Activated CD8-positive, alpha-beta T cell treated with anti-CD3 and anti-CD28 coated beads, Interleukin-2, amount 10 ng/mL, durations not matched to agents 7 days and 5 days (primary cell): ENCODE measurements at places on chromosomes 16 and 17. TPM values are rescaled to one million over a fixed set of nuclear protein-coding genes. Genes with fewer than 3 reads are reported as not detected.

- no peak for DNase-seq
These were observed 1406.0 kb upstream of the CDH8 start for GRCh38 chr16:63442246-63442645.

DNA sequence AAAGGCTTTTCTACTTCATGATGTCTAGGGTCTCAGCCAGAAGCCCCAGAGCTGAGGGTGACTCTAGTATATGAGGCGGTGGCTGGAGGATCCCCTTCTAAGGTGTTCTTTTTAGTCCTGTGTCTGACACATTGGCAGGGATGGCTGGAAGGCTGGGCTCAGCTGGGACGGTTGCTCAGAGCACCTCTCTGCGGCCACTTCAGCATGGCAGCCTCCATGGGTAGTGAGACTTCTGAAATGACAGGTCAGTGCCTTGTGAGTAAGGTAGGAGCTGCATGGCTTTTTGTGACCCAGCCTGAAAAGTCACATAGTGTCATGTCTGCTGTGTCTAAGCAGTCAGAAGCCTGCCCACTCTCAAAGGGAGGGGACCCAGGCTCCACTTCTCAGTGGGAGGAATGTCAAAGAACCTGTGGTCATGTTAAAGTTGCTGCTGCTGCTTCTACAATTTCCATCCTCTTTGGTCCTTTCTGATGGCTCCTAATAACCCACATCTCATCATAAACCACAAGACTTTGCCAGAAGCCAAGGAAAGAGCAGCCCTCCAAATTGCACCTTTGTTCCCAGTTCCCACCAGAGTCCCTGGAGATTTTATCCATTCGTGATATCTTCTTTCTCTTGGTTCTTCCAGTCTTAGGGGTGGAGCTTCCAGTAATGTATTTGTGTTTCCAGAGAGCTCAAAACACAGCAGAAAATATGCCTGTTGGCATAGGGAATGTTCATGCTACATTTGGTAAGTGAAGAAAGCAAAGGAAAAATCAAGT lies 15.4 kb upstream of the KCNG4 start:
- DNase-seq = no peak

DNA sequence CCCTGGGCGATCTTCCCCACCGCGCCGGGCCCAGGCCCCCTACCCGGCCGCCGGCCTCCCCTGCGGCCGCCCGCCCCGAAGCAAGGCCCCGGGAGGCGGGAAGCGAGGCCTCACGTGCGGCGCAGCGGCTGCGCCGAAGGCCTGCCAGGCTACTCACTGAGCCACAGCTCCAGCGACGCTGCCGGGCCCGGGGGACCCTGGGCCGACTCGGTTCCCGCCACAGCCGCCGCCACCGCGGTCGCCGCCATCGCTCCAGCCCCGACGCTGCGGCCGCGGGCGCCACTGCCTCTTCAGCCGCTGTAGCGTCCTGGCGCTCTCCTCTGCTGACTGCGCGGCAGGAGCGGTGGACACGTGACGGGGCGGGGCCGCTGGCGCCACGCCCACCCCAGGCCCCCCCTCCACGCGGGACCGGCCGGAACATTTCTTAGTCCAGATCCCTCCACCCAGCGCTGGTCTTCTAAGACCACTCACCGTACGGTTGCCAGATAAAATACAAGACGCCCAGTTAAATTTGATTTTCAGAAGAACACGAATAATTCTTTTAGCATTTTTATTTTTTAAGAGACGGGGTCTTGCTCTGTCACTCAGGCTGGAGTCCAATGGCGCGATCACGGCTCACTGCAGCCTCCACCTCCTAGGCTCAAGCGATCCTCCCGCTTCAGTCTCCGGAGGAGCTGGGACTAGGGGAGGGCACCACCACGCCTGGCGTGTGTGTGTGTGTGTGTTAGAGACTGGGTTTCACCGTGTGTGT lies at the start of gene GGA2:
GGA2 (minus strand) TSS at position 331 of the 751 bp plus-strand sequence; CDS start at position 248, 83 bp downstream.
- peak; percentile 83 for DNase-seq

DNA sequence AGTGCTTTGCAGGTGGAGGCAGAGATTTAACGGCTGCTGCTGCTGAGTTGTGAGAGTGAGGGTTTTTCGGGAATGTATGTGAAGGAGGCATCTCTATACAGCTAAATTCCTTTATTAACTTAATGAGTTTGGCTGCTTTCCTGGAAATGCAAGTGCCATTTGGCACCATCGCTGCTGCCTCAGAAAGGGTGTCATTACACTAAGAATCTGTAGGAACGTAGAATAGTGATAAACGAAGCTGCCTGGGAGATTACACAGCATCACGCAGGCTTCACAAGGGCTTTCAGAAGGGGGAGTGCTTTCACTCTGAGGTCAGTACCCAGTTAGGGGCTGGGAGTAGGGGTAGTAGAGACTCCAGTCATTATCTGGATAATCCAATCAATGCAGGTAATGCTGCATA lies 14.1 kb upstream of the NLRP1 start:
- no peak for DNase-seq

DNA sequence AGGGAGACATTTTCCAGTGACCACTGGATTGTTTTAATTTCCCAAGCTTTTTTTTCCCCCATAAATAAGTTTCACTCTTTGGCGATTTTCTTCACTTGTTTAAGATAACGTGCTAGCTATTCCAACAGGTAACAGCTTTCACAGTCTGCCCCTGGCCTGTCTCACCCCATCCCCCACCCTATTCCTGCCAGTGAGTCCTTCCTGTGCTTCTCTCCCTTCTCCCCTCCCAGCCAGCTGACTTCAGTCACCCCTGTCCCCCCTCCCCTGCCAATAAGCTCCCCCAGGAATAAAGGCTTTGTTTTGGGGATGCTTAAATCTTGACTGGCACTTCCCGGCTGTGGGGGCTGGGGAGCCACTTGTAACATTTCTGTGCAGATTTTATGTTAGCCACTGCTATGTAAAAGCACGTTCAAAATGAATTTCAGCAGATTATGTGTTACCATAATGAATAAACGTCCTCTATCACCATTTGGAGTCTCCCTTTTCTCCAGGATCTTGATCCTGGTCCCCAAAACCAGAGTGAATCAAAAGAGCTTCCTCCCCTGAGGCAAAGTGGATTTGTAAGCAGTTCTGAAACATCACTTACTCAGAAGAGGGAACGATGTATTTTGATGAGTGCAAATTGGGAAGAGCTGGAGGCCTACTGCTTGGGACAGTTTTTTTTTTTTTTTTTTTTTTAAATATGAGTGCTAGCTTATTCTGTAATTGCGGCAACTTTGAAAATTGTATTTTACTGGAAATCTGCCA lies 58.2 kb downstream of the IGF2BP1 start:
- DNase-seq = no peak

- DNase-seq = peak; percentile 72
These were observed 55.9 kb upstream of the PLCG2 start for GRCh38 chr16:81723098-81723723.

- no peak for DNase-seq
These were observed 378.9 kb downstream of the PMP22 start for GRCh38 chr17:14886200-14886739.

DNA sequence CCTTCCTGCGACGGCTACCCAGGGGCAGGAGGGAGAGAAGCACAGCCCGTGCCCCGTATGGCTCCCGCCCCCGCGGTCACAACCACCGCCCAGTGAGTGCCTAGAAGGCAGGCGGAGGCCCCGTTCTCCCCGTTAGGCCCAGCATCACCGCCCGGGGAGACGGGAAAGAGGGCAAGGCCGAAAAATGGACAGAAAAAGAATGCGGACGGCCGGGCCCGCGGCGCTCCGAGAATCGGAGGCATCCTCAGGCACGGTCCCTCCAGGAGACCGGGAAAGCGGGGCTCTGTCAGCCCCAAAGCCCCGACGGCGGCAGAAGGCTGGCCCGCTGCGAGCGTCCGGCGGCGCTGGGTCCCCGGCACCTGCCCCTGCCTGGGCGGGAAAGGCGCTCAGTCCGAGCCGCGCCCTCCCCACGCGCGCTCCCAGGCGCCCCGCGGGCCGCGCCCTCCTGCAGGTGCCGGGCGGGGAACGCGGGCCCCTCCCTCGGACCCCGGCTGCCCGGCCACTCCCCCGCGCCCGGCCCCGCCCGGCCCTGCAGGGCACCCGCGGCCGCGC lies 407 bp downstream of the MCRIP1 start:
- DNase-seq = peak; percentile 60

GRCh38 chr17:10120109-10120485 lies 78.3 kb downstream of the GAS7 start:
- DNase-seq = no peak

DNA sequence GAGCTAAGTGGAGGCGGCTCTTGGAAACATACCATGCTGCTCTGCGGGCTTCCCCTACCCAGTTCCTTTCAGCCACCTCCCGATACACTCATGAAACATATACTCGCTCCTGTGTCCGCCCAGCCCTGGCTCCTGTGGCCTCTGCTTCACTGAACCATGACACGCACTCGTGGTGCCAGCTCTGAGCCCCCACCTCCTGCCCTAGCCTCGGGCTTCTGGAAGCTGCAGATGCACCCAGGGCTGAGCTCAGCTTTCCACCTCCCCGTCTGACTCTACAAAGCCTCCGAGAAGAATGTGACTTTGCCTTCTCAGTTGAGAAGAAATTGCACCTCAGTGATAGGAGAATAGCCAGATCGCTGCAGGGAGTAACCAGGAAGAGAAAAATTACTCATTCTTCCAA lies 11.0 kb downstream of the CALB2 start:
- no peak for DNase-seq

Gene C16orf54
- 64.3 TPM for total RNA-seq

Gene CAPN15
- 85.3 TPM for total RNA-seq

DNA sequence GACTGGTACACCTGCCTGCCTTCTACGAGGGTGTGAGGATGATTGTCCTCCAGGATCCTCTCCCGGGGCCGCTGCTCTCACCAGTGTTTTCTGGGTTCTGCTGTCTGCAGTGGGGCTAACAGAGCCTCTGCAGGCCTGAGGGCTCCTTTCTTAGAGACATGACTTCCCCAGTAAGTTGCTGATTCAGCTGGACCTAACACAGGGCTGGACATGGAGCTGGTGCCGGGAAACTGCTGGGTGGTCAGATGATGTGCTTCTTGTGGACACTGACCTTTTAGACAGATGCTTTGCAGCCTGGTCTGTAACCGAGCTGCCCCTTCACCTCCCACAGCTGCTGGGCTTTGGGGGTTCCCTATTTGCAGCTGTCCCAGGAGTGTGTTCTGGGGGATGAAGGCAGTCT lies 71.5 kb downstream of the FOXL1 start:
- no peak for DNase-seq

GRCh38 chr16:31138621-31139578 lies 3.4 kb upstream of the PRSS8 start:
- DNase-seq = no peak

Gene C17orf78
- not detected for total RNA-seq

DNA sequence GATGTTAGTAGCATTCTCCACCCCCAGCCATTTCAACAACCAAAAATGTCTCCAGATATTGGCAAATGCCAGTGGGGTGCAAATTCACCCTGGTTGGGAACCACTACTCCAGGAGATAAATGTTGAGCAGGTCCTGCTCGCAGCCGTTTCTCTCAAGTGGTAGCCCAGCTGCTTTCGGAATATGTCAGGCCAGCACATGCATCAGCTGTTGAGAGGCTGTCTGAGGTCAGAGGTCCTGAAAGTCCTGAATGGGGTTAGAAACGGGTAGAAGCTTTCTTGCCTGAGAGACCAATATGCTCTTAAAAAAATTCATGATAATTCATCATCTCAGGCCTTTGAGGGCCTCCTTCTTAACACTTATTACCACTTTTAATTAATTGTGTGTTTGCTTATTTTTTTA lies 31.0 kb downstream of the TEKT5 start:
- no peak for DNase-seq

DNA sequence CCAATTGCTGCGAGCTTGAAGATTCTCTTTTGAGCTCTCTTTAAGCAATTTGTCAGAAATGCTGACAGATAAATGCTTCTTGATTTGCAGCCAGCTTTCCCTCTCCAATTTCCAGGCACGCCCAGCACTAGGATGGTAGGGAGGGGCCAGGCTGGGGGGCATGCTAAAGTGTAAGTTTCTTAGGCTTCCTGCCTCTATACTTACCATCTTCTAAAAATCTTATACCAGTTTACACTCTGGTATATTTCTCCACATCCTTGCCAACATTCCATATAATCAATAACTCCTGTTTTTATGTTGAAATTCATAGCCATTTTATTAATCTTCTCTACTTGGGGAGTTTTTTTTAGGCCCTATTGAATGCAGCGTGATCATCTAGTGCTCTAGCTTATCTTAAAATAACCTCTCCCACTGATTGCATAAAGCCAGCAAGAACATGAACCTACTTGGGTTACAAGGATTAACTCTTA lies 17.5 kb downstream of the ACSF2 start:
- DNase-seq = no peak

- DNase-seq = no peak
These were observed 51.3 kb downstream of the FTO start for GRCh38 chr16:53755026-53755910.

Gene DHODH
- 14.7 TPM for total RNA-seq

Gene PRAC1
- not detected for total RNA-seq

DNA sequence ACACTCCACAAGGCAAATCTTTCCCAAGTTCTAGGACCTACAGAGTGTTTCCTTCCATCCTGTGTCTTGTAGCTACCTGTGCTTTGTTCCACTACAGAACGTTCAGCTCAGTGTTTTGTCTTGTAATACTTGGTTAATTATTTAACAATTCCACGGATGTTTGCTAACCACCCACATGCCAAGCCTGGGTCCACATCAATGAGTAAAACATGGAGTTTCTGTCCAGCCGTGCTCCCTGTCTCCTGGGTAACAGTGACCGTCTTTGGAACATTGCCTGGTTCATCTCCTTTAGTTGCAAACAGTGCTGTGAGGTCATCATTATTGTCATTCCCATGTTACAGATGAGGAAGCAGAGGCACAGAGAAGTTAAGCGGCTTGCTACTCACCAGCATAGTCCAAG lies 41.3 kb downstream of the IRF8 start:
- no peak for DNase-seq

Gene CA10
- not detected for total RNA-seq

GRCh38 chr17:69819316-69820087 lies 255.5 kb upstream of the KCNJ16 start:
- no peak for DNase-seq

GRCh38 chr17:55598495-55598894 lies 87.2 kb upstream of the SMIM36 start:
- no peak for DNase-seq

- DNase-seq = no peak
These were observed 44.9 kb downstream of the PEMT start for GRCh38 chr17:17546399-17547185.

- DNase-seq = no peak
These were observed 13.9 kb upstream of the LPCAT2 start for GRCh38 chr16:55494994-55495421.

GRCh38 chr16:66434619-66435430 lies 7.7 kb downstream of the BEAN1 start:
- no peak for DNase-seq

GRCh38 chr17:61411261-61412142 lies 11.9 kb downstream of the TBX2 start:
- no peak for DNase-seq

Gene TNS4
- 9.0 TPM for total RNA-seq

Gene KRT33B
- total RNA-seq = not detected

DNA sequence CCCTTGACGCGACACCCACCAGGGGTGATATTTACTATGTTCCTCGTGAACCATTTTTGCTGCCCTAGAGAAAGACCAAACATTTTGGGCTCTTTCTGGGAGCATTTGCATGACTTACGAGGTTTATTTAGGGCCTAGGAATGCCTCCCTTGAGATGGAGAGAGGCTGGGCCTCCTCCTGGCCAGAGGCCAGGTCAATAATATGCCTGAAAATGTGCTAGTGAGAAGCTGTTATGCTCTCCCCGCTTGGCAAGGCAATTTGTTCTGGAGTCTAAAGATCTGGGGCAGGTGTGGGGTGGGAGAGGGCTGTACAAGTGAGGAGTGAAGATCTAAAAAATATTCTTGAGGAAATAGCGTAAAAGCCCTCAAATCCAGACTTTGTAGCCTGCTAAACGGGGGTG lies 587.3 kb upstream of the CDH5 start:
- no peak for DNase-seq

- no peak for DNase-seq
These were observed 93.1 kb downstream of the VAT1L start for GRCh38 chr16:77881355-77882030.
